ENCODE measurements at places on chromosomes 6 and 20.

GRCh38 chr6:151340219-151340978 is 51.0 kb downstream of the ZBTB2 start:
- no peak for DNase-seq

- no peak for DNase-seq
These were observed 1217.6 kb upstream of the GJE1 start for GRCh38 chr6:140915103-140915502.

DNA sequence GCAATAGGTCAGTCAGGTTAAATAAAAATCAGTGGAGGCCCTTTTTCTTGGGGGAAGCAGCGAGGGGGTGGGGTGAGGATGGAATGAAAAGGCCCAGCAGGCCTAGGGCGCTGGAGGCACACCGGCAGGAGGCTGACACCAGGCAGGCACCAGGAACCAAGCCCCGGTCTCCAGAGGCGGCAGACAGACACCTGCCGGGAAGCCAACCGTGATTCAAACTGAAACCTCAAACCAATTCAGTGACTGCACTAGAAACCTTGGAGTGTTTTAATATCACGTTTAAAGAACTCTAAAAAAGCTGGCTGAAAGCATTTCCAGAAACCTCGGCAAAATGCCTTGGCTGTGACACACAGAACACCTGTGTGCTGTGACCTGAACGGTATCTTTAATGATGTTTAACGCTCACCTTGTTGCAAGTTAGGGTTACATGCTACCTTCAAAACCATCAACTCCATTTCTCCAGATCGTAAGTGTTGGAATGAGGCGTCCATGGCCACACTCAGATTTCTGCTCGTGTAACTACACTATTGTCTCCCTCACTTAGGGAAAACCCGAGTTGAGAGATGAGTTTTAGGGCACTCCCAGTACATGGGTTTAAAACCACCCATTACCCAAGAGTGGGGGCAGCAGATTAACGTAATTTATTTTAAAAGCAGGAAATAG is 27.2 kb downstream of the DIDO1 start:
- no peak for DNase-seq

GRCh38 chr6:157193443-157193996 is 129.8 kb downstream of the TMEM242 start:
- DNase-seq = no peak

GRCh38 chr20:1456300-1456699 is 10.3 kb downstream of the NSFL1C start:
- DNase-seq = no peak

DNA sequence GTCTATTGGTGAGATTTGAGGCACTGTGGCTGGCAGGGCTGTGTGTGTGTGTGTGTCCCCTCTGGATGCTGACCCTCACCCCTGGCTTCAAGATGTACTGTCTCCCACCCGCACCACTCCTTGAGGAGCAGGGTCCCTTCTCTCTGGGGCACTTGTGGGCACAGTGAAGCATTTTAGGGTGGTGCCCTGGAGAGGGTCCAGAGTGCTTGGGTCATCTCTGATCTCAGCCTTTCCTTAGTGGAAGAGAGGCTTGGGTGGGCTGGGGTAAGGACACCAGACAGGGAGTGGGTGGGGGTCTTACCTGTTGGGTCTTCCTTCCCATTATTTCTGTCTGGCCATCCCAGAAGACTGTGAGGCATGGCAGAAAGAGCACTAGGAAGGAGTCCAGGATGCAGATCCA is 66.1 kb downstream of the EFCAB8 start:
- no peak for DNase-seq

DNA sequence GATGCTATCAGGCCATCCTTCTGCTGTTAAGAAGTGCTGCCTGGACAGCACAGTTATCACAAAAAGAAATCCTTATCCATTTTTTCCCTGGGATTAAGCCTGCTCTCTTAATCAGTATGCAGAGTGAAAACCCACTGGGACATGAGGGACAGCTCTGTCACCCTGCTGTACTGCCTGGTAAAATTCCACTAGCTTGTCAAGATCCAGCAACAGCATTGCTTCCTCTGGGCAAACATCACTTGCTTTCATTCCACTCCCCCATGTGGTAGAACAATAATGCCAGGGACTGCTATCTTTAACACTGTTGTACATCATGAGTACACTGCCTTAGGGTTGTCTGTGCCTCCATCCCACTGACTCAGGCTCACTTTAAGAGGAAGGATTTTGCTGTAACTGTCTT is 331.3 kb downstream of the KIF16B start:
- no peak for DNase-seq

DNA sequence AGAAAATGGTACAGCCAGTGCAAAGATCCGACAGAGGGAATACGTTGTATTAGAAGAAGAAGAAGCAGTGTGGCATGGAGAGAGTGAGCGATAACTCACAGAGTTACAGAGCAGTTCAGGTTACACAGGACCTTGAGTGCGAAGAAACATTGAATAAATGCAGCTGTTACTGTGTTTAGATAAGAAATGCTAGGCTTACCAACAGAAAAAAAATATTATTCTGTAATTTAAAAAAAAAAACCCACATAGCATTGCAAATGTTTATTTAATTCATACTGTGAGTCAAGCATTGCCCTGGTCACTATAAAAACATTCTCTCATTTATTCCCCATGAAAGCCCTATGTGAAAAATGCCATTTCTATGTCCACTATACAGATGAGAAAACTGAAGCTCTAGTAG is 373.4 kb upstream of the EPHA7 start:
- DNase-seq = no peak

- no peak for DNase-seq
These were observed 75.5 kb upstream of the SCP2D1 start for GRCh38 chr20:18738055-18738454.

- DNase-seq = no peak
These were observed 13.5 kb downstream of the MAK start for GRCh38 chr6:10824819-10825218.

DNA sequence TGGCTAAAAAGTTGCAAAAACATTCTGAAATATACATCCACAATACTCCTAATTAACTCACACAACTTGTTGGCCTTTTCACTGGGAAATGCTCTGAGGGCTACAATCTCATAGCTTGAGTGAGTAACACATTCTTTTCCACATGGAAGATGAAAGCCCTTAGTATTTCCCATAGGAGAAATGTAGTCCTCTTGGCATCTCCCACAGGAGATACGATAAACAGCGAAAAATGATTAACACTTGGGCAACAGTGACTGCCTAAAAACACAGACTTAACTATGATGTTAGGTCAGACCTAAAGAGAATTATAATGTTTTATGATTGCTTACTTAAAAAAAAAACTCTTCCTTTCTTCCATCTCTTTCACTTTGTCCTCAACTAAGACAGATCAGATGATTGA is 9.0 kb downstream of the MYLK4 start:
- DNase-seq = no peak

DNA sequence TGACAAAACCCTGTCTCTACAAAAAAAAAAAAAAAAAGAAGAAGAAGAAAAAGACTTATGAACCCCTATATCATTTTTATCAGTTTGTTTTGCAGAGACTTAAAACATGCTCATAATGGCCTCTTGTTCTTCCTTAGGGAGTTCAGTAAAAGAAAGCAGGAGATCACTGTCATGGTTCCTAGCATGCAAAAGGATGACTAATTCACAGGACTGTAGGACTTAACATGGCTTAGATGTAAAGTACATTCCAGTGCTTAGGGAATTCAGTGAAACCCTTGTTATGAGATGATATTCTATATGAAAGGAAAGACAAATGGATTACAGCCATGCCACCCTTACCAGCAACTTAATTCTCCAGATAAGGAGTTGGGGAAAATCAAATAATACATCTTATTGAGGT is 29.5 kb downstream of the EEF1A1 start:
- DNase-seq = no peak

DNA sequence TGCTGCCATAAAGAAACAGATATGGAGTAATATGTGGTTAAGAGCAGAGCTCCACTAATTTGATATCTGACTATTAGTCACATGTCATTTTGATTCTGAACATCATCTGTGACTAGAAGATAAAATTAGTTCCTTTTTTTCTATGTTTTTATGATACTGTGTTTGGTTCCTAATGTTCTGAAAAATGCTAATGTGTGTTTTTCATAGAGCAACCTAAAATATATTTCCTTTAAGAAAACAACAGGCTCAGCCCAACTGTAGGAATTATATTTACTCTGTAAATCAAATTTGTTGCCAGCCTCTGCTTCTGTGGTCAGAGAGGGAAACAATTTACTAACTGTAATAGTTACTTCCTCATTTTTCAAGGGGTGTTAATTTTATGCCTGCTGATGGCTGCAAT is 33.3 kb upstream of the TXLNB start:
- DNase-seq = no peak
